ENCODE measurements at places on chromosomes 1 and 21. TPM values are rescaled to one million over a fixed set of nuclear protein-coding genes. Genes with fewer than 3 reads are reported as not detected.

- peak overlapping the region; percentile 98 for H3K4me3 ChIP-seq
- peak overlapping the region; percentile 58 for H3K27ac ChIP-seq
- DNase-seq: no peak
- peaks cover 2% of the 10 kb centered on the region for H3K36me3 ChIP-seq
- peaks cover 26% of the 10 kb centered on the region for H3K4me1 ChIP-seq
Measured at GRCh38 chr1:23169727-23170335, 1.2 kb upstream of the LUZP1 start.

DNA sequence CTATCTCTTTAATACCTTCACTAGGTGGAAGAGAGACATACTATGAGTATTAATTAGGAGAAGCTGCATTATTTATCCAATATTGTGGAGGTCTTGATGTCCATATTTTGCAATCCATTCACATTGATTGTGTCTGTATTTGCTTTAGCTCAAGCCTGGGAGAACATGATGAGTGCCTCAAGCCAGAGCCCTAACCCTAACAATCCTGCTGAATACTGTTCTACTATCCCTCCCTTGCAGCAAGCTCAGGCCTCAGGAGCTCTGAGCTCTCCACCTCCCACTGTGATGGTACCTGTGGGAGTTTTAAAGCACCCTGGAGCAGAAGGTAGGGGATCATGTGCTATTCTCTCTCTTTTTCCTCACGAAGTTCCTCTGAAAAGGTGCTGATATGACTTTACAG lies 99.5 kb downstream of the CC2D1B start:
- no peaks in the 10 kb centered on the region for H3K27me3 ChIP-seq
- no peak overlapping the region for H3K4me3 ChIP-seq
- no peaks in the 10 kb centered on the region for H3K4me1 ChIP-seq

The FCRL4 gene
- not detected for total RNA-seq

The ABCA4 gene
- not detected for total RNA-seq

The AVPR1B gene
- not detected for total RNA-seq

The LCE1F gene
- not detected for total RNA-seq

- H3K4me1 ChIP-seq: peaks cover 1% of the 10 kb centered on the region
- no peak overlapping the region for H3K4me3 ChIP-seq
- no peak for DNase-seq
- no peak overlapping the region for H3K27ac ChIP-seq
- H3K36me3 ChIP-seq: peaks cover 5% of the 10 kb centered on the region
Measured at GRCh38 chr1:231666220-231666936, 39.8 kb downstream of the DISC1 start.

DNA sequence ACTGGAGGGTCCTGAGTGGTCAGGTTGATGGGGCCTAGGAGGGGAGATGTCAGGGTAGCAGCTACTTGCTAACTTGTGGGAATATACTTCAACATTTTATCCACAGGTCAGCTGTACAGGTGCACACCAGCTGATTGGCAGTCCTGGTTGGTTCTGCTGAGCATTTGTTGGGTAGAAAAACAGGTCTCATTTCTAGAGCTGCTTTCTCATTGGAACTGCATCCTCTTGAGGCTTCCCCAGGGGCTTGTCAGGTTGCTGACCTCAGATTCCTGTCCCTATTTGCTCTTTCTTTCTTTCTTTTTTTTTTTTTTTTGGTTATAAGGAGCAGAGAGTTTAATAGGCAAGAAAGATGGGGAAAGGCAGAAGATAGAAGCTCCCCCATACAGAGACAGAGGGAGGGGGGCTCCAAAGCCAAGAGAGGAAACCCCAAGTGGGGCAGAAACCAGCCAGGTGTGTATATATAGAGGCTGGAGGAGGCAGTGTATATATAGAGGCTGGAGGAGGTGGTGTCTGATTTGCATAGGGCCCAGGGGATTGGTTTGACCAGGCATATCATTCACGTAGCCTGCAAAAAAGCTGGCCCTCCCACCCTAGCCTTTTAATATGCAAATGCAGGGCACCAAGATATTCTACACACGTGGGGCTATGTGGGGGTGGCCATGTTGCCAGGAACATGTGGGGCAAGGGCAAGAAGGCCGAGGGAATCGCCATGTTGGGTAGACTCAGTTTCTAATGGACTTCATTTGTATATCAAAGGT lies 57.3 kb upstream of the STUM start:
- H3K4me3 ChIP-seq: no peak overlapping the region
- no peak for DNase-seq
- H3K36me3 ChIP-seq: no peaks in the 10 kb centered on the region
- peaks cover 21% of the 10 kb centered on the region for H3K27me3 ChIP-seq
- H3K27ac ChIP-seq: no peak overlapping the region

- peak; percentile 34 for DNase-seq
- peaks cover 4% of the 10 kb centered on the region for H3K4me1 ChIP-seq
- no peak overlapping the region for H3K27ac ChIP-seq
- peak overlapping the region; percentile 37 for H3K4me3 ChIP-seq
- H3K36me3 ChIP-seq: no peaks in the 10 kb centered on the region
- H3K27me3 ChIP-seq: peaks cover 18% of the 10 kb centered on the region
Measured at GRCh38 chr1:31182352-31182751, 57.3 kb downstream of the NKAIN1 start.

DNA sequence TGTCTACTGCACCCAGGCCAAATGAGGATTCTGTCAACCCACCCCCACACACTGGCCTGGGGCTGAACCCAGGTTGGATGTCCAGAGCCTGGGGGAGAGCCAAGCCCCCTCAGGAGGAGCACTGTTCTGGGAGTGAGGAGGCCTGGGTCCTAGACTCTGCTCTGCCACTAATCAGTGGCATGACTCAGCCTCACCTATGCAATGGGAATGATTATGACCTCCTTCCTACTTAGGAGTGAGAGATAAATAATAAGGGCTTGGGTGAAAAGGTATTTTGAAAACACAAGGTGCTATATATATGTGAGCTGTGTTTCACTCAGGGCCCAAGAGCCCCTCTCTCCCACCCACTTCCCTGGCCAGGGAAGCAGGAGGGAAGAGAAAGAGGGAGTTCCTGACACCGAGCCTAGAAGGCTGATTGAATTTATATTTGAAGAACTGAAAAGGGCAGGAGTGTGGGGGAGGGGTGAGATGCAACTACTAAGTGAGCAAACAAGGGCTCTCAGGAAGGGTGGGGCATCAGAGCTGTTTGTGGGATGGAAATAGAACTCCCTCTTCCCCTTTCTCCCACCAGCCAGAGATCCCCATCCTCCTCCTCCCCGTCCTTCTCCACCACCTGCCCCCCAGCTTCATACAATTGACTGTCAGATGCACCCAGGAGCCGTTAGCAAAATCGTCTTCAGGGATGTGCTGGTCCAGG lies 8.2 kb downstream of the IGSF9 start:
- DNase-seq: no peak

DNA sequence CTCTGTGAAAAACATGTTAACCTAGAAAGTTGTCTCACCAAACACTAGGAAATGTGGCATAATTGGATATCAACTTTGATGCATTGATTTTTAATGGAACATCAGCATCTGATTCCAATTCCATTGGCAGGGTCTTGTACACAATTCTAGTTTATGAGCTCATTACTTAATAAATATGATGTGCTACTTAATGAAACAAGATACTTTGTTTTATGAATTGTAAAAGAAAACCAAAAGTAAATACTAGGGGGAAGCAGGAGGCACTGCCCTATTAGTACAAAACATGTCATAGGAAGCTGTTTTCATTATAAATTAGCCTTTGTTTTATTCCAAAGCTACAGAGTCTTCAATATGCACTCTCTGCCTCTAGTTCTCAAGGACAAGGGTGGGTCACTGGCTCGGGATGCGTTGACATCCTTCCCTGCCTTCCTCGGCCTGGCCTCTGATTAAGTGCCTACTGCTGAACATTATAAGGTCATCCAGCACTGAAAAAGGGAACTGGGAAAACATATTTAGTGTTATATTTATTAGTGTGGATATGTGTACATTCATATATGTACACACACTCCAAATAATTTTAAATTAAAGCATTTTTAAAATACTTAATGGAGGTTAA lies 185.2 kb downstream of the USH2A start:
- no peak overlapping the region for H3K27ac ChIP-seq
- no peaks in the 10 kb centered on the region for H3K36me3 ChIP-seq
- no peaks in the 10 kb centered on the region for H3K4me1 ChIP-seq
- H3K4me3 ChIP-seq: no peak overlapping the region

- no peak for DNase-seq
- no peaks in the 10 kb centered on the region for H3K36me3 ChIP-seq
- no peak overlapping the region for H3K4me3 ChIP-seq
- peaks cover 53% of the 10 kb centered on the region for H3K27me3 ChIP-seq
Measured at GRCh38 chr1:147089457-147089856, 82.8 kb downstream of the PRKAB2 start.

GRCh38 chr21:42475036-42475435 lies 21.0 kb downstream of the RSPH1 start:
- H3K27ac ChIP-seq: no peak overlapping the region
- H3K36me3 ChIP-seq: no peaks in the 10 kb centered on the region
- DNase-seq: no peak
- no peak overlapping the region for H3K4me3 ChIP-seq
- H3K4me1 ChIP-seq: peaks cover 3% of the 10 kb centered on the region
- peaks cover 5% of the 10 kb centered on the region for H3K27me3 ChIP-seq

GRCh38 chr1:200442537-200443156 lies 32.8 kb upstream of the ZNF281 start:
- H3K4me1 ChIP-seq: peaks cover 33% of the 10 kb centered on the region
- no peak overlapping the region for H3K4me3 ChIP-seq
- no peak overlapping the region for H3K27ac ChIP-seq
- H3K36me3 ChIP-seq: peaks cover 5% of the 10 kb centered on the region

The KIAA0040 gene
- total RNA-seq: 35.3 TPM

GRCh38 chr1:179587336-179587735 lies 4.3 kb upstream of the TDRD5 start:
- H3K4me3 ChIP-seq: no peak overlapping the region
- DNase-seq: no peak
- peaks cover 31% of the 10 kb centered on the region for H3K27me3 ChIP-seq

DNA sequence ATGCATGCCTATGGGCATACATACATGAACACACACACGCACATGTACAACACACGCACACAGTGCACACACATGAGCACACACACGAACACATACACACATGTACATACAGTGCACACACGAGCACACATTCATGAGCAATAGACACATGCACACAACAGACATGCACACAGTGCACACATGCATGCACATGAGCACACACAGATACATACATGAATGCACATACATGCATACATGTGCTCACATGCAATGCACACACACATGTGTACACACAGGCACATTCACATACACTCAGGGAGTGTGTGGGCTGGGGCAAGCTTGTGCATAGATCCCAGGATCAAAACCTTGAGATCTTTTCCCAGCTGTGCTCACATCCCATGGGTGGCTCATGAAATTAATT lies 18.9 kb downstream of the CRYAA start:
- no peaks in the 10 kb centered on the region for H3K4me1 ChIP-seq
- H3K4me3 ChIP-seq: no peak overlapping the region
- no peak overlapping the region for H3K27ac ChIP-seq

DNA sequence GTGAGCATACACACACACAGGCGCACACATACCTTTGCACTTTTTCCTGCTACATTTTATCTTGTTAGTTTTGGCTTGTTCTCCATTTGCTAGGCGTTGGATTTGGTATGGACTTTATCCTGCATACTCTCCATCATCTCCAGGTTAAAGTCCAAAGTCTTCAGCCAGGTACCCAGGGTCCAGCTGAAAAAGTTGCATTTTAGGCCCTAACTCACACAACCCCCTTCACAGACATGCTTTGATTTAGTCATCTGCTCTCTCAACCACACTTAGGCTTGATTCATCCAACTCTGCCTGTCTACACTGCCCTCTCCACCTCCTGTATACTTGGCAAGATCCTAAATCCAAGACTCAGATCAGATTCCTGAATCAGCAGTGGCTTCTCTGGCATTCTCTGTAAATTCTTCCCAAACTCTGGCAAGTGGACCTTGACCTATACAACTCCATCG lies 10.7 kb upstream of the LAMB3 start:
- no peak overlapping the region for H3K4me3 ChIP-seq
- peaks cover 22% of the 10 kb centered on the region for H3K4me1 ChIP-seq
- no peak for DNase-seq
- H3K27me3 ChIP-seq: no peaks in the 10 kb centered on the region
- H3K36me3 ChIP-seq: peaks cover 6% of the 10 kb centered on the region
- H3K27ac ChIP-seq: no peak overlapping the region

DNA sequence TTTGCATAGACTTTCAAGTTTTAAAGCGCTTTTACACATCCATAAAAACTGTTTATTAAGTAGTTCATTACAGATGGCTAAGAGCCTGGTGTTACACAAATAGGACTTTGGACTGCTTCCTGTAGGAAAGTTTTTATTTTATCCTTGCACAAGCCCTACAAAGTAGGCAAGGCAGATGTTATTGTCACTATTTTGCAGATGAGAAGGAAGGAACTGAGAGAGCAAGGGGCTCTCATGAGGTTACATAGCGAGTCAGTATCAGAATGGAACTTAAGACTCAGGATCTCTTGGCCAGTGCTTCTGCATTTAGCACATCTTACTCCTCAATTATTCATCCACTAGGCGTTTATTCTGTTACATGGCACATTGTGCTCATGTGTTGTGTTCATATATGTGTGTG lies 2.6 kb upstream of the MAPKAPK2 start:
- peaks cover 1% of the 10 kb centered on the region for H3K27me3 ChIP-seq
- H3K36me3 ChIP-seq: peaks cover 7% of the 10 kb centered on the region
- DNase-seq: no peak
- H3K27ac ChIP-seq: no peak overlapping the region
- H3K4me1 ChIP-seq: peaks cover 50% of the 10 kb centered on the region

The FMO3 gene
- not detected for total RNA-seq

GRCh38 chr1:213953806-213954205 lies 34.0 kb upstream of the PROX1 start:
- no peak for DNase-seq
- no peak overlapping the region for H3K27ac ChIP-seq
- H3K36me3 ChIP-seq: no peaks in the 10 kb centered on the region
- no peaks in the 10 kb centered on the region for H3K4me1 ChIP-seq
- no peaks in the 10 kb centered on the region for H3K27me3 ChIP-seq
- H3K4me3 ChIP-seq: no peak overlapping the region

- H3K4me3 ChIP-seq: no peak overlapping the region
- H3K27ac ChIP-seq: no peak overlapping the region
- peaks cover 7% of the 10 kb centered on the region for H3K4me1 ChIP-seq
- H3K36me3 ChIP-seq: no peaks in the 10 kb centered on the region
- DNase-seq: no peak
Measured at GRCh38 chr1:201748335-201748734, 80.6 kb upstream of the IPO9 start.

DNA sequence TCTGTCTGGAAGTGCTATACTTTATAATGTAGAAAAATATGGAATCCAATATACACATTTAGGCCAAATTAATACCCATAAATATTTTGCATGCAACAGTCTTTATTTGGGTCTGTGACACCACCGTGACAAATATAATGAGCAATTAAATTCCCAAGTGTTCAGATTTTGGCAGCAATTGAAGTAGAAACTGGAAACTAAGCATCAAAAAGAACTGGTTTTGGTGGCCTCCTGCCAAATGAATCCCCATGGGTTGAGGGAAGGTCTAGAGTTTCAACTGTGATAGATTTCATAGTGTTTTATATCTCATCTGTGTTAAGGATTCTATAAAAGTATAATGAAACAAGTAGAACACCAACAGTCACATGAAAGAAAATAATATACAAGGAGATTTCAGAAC lies 88.4 kb downstream of the DPYD start:
- no peak overlapping the region for H3K4me3 ChIP-seq
- DNase-seq: no peak
- no peaks in the 10 kb centered on the region for H3K36me3 ChIP-seq
- no peaks in the 10 kb centered on the region for H3K27me3 ChIP-seq

GRCh38 chr21:29506947-29507346 lies 208.2 kb downstream of the BACH1 start:
- no peak for DNase-seq
- no peaks in the 10 kb centered on the region for H3K4me1 ChIP-seq
- no peaks in the 10 kb centered on the region for H3K36me3 ChIP-seq
- H3K27me3 ChIP-seq: no peaks in the 10 kb centered on the region
- no peak overlapping the region for H3K4me3 ChIP-seq
- H3K27ac ChIP-seq: no peak overlapping the region

The PLA2G2A gene
- total RNA-seq: not detected
